ENCODE measurements at places on chromosomes 6 and 20. TPM values are rescaled to one million over a fixed set of nuclear protein-coding genes. Genes with fewer than 3 reads are reported as not detected.

The MCCD1 gene
- total RNA-seq, result not detected

- DNase-seq, result no peak
Observed at GRCh38 chr20:44135012-44135412, 52.0 kb downstream of the JPH2 start.

The PTK7 gene
- 4.5 TPM for total RNA-seq

DNA sequence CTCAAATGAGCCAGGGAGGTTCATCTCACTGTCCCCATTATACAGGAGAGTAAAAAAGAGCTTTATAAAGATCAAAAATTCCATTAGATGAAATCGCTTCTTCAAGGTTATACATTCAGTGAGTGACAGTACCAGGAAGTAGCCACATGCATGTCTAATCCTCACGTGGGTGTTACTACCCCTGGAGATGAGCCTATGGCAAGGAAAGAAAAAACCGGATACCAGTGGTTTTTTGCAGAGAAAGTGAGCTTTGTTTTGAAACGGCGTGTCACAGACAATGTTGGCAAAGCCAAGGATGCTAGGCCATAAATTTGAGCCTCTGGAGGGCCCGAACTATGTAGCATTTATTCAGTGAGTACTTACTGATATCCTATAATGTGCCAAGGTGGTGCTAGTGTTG is 215.0 kb upstream of the RIN2 start:
- no peak for DNase-seq

The CTCFL gene
- total RNA-seq, result not detected

The SLC17A9 gene
- total RNA-seq, result 17.9 TPM

The CYP21A2 gene
- 2.4 TPM for total RNA-seq

DNA sequence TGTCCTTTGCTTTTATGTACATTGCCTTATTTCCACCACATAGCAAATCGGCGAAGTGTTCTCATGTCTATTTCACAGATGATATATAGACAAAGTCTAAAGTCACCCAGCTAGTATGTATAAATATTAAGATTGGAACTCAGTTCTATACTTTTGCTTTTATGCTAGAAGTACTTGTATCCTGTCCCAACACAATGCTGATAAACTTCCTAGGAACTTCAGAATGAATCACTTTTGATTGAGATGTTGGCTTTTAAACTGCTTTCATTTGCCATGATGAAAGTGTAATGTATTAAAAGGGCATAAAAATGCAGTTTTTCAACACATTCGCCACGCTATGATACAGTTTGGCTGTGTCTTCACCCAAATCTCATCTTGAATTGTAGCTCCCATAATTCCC is 50.8 kb downstream of the GCLC start:
- no peak for DNase-seq

- DNase-seq, result no peak
Observed at GRCh38 chr6:448296-449056, 56.9 kb downstream of the IRF4 start.

The ZSCAN23 gene
- total RNA-seq, result 1.6 TPM

The PDYN gene
- total RNA-seq, result not detected

All from thoracic aorta (tissue), 2 donors.